ENCODE measurements at places on chromosomes 16 and 17.
A peak's percentile ranks its signal among the peaks of the same experiment; 100 is the strongest.

GRCh38 chr16:1916640-1916990 is 1.6 kb downstream of the HS3ST6 start:
- no peak for DNase-seq

DNA sequence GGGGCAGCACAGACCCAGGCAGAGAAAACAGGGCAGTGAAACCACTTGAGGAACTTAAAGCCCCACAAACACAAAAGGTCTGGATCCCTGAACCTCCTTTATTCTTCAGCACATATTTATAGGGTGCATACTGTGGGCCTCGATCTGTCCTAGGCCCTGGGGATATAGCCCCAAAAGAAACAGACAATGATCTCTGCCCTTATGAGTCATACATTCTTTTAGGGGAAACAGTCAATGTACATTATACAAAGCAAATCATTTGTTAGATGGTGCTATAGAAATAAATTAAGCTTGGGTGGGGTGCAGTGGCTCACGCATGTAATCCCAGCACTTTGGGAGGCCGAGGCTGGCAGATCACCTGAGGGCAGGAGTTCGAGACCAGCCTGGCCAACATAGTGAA is 10.0 kb upstream of the HES7 start:
- DNase-seq = peak; percentile 13

DNA sequence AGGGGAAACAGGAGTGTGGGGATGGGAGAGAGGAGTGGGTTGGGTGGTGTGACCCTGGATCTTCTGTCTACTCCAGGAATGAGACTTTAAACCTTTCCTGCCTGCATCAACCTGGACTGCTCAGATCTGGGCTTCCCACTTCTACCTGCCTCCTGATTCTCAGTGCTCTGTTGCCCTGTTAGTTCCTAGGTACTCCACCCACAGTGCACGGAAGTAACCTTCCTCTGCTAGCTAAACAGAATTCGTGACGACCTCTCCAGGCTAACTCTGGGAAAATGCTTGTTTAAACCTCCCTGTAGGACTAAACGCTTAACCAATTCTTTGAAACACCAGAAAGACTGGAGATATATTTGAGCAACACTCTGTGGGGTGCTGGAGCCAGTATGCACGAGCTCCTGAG is 83.4 kb upstream of the CLEC3A start:
- DNase-seq = no peak

- no peak for DNase-seq
Observed at GRCh38 chr17:68196394-68197090, 51.3 kb upstream of the AMZ2 start.

DNA sequence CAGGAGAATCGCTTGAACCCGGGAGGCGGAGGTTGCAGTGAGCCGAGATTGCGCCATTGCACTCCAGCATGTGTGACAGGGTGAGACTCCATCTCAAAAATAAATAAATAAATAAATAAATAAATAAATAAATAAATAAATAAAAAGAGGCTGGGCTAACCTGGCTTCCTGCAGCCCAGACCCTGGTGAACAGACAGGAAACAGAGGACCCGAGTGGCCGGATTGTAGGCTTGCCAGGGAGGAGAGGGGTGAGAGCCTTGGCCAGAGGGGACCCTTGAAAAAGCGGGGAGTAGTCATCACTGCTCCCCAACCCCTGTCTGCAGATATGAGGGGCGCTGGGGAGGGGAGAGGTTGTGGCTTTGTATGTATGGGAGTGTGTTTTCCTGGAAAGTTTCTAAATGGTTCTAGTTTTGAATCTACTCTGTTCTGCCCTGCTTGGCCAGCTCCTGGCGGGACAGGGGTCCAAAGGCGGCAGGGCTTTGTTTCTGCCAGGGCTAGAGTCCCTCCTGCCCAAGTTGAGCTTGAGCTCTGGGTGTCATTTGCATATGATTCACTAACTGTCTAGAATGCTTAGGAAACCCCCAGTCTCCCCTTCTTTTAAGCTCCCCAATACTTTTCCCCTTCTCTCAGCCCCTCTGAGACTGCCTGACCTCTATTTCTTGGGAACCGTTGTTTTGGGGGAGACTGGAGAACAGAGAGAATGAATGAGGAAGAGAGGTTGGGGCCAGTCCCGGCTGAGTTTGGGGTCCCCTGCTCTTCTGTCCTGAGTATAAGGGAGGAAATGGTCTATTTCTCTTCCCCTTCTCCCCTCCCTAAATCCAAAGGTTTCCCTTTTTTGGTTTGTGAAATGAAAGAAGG is 16.4 kb downstream of the RARA start:
- no peak for DNase-seq

- peak; percentile 97 for DNase-seq
Observed at GRCh38 chr17:27552276-27552732, 78.7 kb upstream of the LGALS9 start.

GRCh38 chr17:83081684-83082201 is 2.3 kb downstream of the METRNL start:
- no peak for DNase-seq

- DNase-seq = no peak
Observed at GRCh38 chr17:80565343-80566053, 20.9 kb downstream of the RPTOR start.

DNA sequence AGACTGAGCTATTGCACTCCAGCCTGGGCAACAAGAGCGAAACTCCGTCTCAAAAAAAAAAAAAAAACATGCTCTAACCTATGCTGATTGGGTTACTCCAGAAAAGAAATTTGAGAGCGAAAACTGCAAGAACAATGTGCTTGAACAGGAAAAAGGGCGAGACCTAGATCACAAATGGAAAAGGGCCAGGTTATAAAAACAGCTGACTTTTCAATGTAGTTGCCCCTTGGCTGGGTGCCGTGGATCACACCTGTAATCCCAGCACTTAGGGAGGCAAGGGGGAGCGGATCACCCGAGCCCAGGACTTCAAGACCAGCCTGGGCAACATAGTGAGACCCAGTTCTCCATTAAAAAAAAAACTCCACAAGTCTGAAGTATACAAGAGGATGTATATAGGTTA is 48.8 kb downstream of the MRM3 start:
- DNase-seq = no peak

DNA sequence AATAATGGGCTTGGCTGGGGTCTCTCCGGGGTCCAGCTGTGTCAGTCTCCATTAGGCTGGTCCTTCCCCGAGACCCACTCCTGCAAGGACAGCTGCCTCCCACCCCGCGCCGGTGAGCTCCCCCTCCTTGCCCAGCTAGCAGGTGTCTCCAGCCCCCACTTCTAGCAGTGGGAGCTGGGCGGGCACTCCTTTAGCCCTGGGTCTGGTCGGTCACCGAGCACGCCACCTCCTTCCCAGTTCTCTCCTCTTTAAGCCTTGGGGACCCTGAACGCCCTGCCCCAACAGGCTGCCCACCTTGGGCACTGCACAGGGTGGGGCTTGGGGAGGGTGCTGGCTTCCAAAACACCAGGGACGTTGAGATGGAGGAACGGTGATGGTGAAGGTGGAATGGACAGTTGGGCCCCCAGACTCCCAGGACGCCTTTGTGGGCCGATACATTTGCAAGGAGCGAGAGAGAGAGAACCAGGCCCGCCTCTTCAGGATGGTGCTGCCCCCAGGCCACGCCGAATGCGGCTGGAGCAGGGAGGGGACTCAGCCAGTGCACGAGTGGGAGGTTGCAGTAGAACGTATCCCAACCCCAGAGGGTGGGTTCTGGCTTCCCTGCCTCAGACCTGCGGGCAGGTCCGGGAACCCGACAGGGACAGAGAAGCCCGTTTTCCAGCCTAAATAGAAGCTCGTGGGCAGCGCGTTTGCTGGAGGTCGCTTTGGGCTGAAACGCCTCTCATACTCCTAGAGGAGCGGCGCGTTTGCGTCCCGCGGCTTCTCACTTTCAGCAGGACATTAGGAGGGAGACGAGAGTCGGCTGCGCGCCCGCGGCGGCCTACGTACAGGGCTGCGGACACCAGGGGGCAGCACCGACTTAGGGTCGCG is 10.7 kb downstream of the TBX2 start:
- DNase-seq = no peak

DNA sequence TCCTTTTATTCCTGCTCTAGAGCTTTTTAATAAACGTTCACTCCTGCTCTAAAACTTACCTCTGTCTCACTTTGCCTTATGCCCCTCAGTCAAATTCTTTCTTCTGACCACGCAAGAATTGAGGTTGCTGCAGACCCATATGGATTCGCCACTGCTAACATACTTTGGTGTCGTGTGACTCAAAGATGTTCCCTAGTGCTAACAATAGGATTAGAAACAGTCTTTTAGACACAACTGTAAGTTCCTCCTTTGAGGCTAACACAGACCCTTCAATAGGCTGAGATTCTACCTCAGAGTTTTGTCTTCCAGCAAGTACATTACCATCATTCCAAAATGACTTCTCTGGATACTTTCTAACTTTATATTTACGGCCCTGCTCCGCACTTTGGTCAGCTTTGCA is 149.5 kb upstream of the COX10 start:
- DNase-seq = no peak

GRCh38 chr16:72536723-72537435 is 364.9 kb upstream of the PMFBP1 start:
- peak; percentile 6 for DNase-seq

- peak; percentile 83 for DNase-seq
Observed at GRCh38 chr17:27805520-27806146, 5.3 kb upstream of the NOS2 start.

- peak; percentile 10 for DNase-seq
Observed at GRCh38 chr17:60526726-60527125, 684 bp upstream of the APPBP2 start.

GRCh38 chr17:59914274-59914854 is 21.4 kb downstream of the RPS6KB1 start:
- DNase-seq = peak; percentile 44

DNA sequence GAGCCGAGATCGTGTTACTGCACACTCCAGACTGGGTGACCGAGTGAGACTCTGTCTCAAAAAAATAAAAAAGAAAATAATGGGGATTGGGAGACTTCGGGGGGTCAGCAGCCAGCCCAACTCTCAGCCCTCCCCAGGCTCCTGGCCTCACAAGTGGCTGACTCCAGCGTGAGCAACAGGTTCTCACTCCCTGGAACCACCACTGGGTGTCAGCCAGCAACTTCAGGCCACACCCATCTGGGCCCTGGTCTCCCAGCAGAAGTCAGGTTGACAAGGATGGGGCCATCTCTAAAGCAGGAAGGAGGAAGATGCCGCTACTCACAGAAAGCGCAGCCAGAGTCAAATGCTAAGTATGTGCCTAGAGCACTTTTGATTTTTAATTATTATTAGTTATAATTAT is 139.4 kb downstream of the C16orf78 start:
- DNase-seq = peak; percentile 24

- peak; percentile 83 for DNase-seq
Observed at GRCh38 chr16:50096791-50097190, 31.0 kb downstream of the HEATR3 start.
